ENCODE measurements at places on chromosomes 2 and 18. TPM values are rescaled to one million over a fixed set of nuclear protein-coding genes. Genes with fewer than 3 reads are reported as not detected.

DNA sequence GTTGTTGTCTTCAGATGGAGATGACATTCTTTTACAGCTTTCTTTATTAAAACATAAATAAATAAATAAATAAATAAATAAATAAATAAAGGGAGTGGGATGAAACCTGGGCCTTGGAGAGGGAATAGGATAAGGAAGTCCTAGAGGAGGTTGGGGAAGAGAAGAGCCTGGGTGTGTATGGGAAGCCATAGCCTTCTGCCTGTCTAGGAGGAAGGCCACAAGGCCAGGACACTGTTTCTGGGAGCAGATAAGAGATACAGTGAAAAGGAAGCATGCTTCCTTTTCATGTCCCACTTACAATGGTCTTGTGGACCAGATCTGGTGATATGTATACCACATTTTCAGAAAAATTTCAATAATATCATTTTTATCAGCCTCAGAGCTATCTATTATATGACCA lies 6.1 kb upstream of the TDRD15 start:
- no peaks in the 10 kb centered on the region for H3K4me1 ChIP-seq
- DNase-seq = no peak
- H3K27me3 ChIP-seq = peaks cover 6% of the 10 kb centered on the region
- H3K4me3 ChIP-seq = no peak overlapping the region

DNA sequence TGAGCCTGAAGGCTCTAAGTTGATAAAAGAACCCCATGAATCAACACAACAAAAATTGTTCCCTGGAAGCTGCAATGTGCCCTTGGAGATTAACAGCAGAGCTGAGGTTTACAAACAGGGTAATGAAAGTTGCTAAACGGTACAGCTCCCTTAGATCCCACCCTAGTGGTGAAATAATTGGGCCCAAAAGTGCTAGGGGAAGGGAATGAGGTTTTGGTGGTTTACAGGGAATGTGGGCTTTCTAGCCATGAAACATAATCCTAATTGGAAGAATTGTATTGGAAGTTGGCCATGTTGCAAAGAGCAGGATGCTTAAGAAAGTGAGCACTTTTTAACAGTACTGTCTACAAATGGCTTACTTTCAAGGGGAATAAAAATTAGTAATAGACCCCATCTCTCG lies 180.2 kb upstream of the SMIM21 start:
- H3K4me3 ChIP-seq = no peak overlapping the region
- H3K36me3 ChIP-seq = no peaks in the 10 kb centered on the region
- no peak overlapping the region for H3K27ac ChIP-seq
- H3K27me3 ChIP-seq = no peaks in the 10 kb centered on the region

DNA sequence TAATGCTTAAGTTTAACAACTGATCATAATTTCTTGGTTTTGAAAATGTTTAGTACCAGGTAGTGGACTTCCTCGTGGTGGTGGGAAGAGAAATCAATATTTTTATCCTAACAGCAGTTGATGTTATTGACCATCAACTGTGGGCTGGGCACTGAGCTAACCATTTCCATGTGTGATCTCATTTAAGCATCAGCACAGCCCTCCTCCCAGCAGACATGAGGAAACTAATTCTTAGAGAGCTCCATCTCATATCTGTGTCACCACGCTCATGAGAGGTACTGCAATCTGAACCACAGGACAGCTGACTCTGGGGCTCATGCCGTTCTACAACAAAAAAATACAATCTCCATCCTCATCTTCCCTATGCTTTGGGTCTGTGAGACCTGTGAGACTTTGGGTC lies 332.8 kb upstream of the RAB12 start:
- H3K4me1 ChIP-seq = no peaks in the 10 kb centered on the region
- no peaks in the 10 kb centered on the region for H3K36me3 ChIP-seq
- no peaks in the 10 kb centered on the region for H3K27me3 ChIP-seq
- no peak overlapping the region for H3K4me3 ChIP-seq
- H3K27ac ChIP-seq = no peak overlapping the region

DNA sequence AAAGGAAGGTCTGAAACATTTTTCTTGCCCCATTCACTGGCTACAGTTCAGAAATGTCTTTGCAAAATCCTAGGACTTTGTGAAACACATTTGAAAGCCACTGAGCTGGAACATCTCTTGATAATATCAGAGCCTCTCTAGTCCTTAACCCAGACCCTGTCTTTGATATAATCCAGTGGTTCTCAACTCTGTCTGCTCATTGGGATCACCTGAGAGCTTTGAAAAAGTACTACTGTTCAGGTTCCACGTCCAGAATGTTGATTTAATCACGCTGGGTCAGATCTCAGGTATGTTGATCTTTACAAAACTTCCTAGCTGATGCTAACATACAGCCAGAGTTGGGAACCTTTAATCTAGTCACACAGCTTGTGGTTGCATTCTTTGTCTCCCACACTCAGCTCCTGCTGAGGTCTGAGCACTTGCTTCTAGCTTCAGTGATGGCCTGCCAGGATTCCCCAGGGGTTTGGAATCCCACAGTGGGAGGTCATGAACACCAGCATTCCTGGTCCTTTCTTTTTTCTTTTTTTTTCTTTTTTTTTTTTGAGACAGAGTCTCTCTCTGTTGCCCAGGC lies 262.7 kb downstream of the SETBP1 start:
- H3K4me3 ChIP-seq = no peak overlapping the region
- H3K27me3 ChIP-seq = peaks cover 2% of the 10 kb centered on the region
- H3K27ac ChIP-seq = no peak overlapping the region
- no peak for DNase-seq

GRCh38 chr2:224432003-224432579 lies 30.2 kb upstream of the FAM124B start:
- peaks cover 9% of the 10 kb centered on the region for H3K27me3 ChIP-seq
- no peak for DNase-seq
- H3K4me3 ChIP-seq = no peak overlapping the region
- no peak overlapping the region for H3K27ac ChIP-seq
- H3K36me3 ChIP-seq = no peaks in the 10 kb centered on the region

The CLASP1 gene
- total RNA-seq = 76.1 TPM

GRCh38 chr2:98515250-98515991 lies 70.8 kb downstream of the INPP4A start:
- no peaks in the 10 kb centered on the region for H3K27me3 ChIP-seq
- H3K27ac ChIP-seq = peak overlapping the region; percentile 53
- H3K36me3 ChIP-seq = peaks cover 15% of the 10 kb centered on the region
- no peak overlapping the region for H3K4me3 ChIP-seq
- peaks cover 74% of the 10 kb centered on the region for H3K4me1 ChIP-seq

DNA sequence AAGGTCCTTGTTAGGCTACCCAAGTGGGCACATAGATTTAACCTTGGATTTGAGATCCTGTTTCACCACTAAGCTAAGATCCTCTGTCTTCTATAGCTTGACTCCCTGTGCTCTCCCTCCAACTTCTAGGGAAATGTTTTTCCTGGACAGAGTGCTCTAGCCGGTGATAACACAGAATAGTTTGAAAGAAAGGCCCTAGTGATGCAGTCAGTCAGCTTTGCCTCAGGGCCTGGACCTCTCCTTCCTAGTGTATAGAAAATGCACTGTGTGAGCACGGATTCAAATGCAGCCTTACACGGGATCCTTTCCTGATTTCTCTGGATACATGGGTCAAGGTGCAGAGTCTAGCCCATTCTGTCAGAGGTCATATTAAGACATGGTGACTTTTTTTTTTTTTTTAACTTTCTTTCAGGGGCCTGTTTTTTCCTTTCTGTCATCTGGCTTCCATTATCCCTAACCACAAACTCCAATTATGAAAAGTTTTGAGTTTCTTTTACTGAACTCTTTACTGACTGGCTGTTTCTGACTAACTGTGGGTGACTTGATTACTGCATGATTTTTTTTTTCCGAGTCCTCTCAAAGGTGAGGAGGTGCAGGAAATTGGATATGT lies 122.6 kb downstream of the LRP1B start:
- no peaks in the 10 kb centered on the region for H3K4me1 ChIP-seq
- no peak overlapping the region for H3K4me3 ChIP-seq
- no peak for DNase-seq
- H3K27ac ChIP-seq = no peak overlapping the region
- no peaks in the 10 kb centered on the region for H3K36me3 ChIP-seq

- no peaks in the 10 kb centered on the region for H3K36me3 ChIP-seq
- peak overlapping the region; percentile 81 for H3K4me3 ChIP-seq
- H3K4me1 ChIP-seq = peaks cover 9% of the 10 kb centered on the region
- no peak for DNase-seq
Measured at GRCh38 chr2:126777620-126777978, 121.1 kb upstream of the TEX51 start.

The ERICH2 gene
- total RNA-seq = not detected

- H3K4me3 ChIP-seq = no peak overlapping the region
- H3K27ac ChIP-seq = no peak overlapping the region
- H3K4me1 ChIP-seq = peaks cover 52% of the 10 kb centered on the region
- H3K27me3 ChIP-seq = no peaks in the 10 kb centered on the region
- peaks cover 72% of the 10 kb centered on the region for H3K36me3 ChIP-seq
- no peak for DNase-seq
Measured at GRCh38 chr2:96631804-96632435, 6.2 kb downstream of the KANSL3 start.
